NCI-H1092 (cell line): ENCODE measurements at places on chromosomes 1 and 21.

- DNase-seq = peak; percentile 30
These were observed 7.1 kb upstream of the TPM3 start for GRCh38 chr1:154198756-154199562.

- no peak for DNase-seq
These were observed 38.9 kb upstream of the PRRC2C start for GRCh38 chr1:171446386-171446785.

GRCh38 chr1:71080230-71080738 is 551 bp downstream of the ZRANB2 start:
- no peak for DNase-seq

- DNase-seq = peak; percentile 85
These were observed 225.4 kb upstream of the NRIP1 start for GRCh38 chr21:15289896-15290841.

DNA sequence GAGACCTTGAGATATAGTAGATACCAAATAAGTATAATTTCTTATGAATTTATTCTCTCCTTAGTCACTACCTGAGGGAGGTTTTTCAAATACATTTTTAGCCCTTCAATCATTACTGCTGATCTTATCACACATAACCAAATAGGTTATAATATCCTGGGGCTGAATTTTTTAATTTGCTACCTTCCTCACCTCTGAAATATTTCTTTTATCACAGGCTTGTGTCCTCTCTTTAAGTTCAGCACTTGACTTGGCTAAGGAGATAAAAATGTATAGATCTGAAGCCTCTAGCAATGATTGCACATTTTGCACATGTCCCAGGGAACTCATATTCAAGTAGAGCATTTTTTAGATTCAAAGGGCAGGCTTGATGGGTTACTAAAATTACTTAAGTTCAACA is 23.1 kb downstream of the CFH start:
- no peak for DNase-seq

DNA sequence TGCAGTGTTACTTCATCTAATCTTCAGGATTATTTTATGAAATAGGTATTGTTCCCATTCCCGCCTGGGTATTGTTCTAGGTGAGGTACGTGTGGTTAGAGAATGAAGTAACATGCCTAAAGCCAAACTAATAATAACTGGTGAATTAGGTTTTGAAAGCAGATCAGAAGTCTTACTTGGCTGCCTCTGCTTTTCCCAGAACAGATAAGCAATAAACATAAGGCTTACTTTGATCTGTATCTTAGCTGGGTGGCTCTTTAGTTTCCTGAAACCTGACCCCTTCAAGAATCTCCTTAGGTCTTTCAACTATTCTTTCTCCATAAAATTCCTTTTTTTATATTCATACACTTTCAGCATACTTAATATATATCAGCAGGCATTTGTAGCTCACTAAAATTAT is 65.3 kb downstream of the VAV3 start:
- no peak for DNase-seq

- DNase-seq = no peak
These were observed 3.1 kb upstream of the GBP6 start for GRCh38 chr1:89360716-89361115.

DNA sequence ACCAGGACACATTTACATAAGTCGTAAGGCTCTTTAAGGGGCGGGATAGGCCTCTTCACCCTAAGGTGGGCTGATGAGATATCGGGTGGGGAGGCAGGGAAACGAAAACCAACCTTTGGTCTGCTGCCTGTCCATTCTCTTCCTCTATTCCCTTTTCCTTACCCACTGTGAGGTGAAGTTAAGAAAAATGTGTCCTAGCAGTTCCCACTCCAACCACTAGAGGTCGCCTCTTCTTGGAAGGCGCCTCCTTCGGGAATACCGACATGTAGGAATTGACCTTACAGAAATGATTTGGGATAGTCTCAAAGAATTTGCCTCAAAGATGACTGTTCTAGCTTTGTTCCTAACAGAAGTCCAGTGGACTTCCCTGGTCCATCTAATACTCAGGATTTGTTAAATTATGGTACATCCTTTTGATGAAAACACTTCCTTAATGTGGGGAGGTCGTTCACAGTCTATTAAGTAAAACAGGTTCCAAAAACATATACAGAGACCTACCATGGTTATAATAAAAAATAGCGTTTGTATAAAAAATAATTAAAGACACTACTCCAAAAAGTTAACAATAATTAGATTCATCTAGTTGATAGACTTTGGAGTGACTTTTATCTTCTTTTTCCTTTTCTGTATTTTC is 14.1 kb downstream of the AZIN2 start:
- DNase-seq = peak; percentile 55

DNA sequence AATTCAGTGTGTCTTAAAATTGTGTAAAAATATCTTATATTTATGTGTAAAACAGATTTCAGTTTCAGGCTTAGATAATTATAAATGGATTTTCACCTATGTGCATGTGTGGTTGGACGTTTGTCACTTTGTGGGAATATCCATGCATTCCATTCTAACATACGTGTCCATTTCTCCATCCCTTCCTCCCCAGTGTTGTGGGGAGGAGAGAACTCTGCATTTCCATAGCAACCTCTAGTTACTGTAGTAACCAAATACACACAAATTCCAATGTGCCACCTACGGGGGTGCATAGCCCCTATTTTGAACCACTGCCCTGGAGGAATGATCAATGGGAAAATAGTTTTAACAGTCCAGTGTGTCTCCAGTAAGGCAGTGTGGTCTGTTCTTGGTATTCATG is 79.0 kb downstream of the RASAL2 start:
- DNase-seq = no peak

DNA sequence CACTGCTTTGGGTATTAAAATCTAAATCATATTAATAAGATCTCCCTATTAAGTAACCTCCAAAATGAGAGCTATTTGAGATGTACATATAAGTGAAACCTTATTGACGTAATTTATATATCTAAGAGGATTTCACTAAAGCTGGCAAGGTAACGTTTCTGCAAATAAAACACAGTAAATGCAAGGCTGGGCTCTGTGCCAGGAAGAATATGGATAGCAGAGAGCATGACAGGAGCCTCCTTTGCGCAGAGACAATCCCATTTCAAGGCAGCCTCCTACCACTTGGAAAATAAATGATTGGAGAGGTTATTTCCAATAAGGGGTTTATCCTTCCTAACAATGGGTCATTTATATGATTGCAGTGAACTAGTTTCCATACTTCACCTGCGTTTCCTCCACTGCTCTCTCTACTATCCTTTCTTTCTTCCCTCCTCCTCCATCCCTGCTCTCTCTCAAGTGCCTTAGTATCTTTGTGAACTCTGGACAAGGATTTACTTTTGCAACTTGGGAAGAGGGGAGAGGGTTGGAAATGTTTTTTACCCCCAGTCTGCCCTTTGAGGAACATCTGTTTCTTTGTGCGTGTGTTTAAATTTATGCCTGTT is 3.0 kb upstream of the NFIA start:
- peak; percentile 52 for DNase-seq

GRCh38 chr1:109094377-109094803 is 3.8 kb downstream of the TMEM167B start:
- no peak for DNase-seq
